LNCaP clone FGC (cell line): ENCODE measurements at places on chromosomes 6 and 20.

- DNase-seq, result no peak
Observed at GRCh38 chr20:38029453-38029852, 3.8 kb downstream of the TTI1 start.

DNA sequence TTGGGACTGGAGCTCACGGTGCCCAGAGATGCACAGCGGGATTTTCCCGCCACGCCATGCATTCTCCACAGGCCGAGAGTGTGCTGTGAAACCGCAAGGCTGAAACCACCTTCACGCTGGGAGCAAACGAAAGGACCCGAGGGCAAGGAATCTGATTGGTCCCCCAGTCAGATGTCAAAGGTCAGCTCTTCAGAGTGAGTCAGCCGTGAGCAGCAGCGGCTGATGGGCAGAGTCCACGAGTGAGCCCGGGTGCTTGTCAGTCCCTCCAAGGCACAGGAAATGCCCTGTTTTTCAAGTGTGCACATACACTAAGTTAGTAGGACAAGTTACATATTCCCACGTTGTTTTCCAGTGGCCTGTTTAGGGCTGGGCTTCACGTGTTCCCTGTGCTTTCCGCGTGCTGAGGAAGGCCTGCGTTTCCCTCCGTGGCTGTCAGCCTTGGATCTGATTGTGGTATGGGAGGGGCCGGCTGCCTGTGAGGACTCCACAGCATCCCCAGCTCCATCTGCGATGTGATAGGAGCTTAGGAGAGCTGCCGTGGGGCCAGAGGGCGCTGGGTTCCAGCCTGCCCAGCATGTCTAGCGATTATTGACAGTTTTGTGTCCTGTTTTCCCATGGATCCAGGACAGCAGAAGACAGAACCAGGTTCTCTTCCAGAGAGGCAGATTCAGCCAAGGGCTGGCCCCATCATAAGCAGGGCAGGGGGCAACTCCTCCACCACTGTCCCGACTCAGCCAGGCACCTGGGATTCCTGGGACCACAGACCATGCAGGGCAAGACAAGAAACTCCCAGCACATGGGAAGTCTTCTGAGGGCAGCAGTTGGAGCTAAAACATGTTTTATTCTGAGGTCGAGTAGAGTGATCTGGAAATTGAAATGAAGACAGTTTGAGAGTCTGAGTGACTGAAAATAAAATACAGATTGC, 38.2 kb upstream of the FRMD1 start:
- DNase-seq, result no peak

GRCh38 chr6:37540390-37540789, 40.7 kb upstream of the CCDC167 start:
- DNase-seq, result no peak

DNA sequence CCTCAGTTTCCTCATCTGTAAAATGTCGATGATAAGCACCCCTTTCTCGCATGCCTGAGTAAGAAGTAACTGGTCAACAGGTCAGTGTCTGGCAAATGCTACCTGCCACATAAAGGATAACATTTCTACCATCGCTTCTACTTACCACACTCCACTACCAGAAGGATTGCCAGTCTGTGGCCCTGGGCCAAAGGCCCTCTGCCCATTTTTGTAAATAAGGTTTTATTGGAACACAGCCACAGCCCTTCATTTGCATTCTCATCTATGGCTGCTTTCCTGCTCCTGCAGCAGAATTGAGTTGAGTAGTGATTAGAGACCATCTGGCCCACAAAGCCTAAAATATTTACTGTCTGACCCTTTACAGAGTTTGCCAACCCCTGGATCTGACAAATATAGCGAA, 121.8 kb downstream of the TOX2 start:
- DNase-seq, result no peak

DNA sequence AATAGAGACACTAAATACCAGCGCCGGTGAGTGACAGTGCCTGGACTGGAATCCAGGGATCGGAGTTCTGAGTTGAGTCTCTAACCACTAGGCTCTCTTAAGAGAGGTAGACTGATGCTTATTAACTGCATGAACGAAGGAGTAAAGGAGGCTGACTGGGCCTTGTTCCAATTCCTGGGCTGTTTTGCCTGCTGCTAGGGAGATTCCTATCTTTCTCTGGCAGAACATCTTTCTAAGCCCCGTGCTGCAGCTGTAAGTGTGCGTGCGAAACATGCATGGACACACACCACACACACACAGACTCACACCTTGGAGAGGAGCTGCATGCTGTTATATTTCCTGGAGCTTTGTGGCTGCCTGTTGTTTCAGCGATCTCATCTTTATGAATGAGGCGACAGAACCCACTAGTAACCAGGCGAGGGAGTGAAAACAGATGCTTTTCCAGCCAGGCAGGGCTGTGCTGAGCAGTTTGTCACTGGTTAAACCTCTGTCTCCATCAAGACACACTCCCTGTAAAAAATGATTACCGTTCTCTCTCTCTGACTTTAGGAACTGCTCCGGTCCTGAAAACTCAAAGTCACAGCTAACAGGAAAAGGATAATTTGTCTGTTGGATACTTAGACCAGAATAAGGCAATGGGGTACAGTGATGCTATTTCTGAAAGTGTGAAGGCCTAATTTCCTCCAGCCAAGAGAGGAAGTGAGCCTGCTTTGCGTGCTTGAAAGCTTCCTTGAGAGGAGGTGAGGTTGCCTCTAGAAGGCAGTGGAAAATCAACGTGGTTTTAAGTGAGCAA, 157.4 kb upstream of the ZNF217 start:
- DNase-seq, result peak; percentile 46

GRCh38 chr6:154805288-154805911, 72.2 kb downstream of the SCAF8 start:
- no peak for DNase-seq

DNA sequence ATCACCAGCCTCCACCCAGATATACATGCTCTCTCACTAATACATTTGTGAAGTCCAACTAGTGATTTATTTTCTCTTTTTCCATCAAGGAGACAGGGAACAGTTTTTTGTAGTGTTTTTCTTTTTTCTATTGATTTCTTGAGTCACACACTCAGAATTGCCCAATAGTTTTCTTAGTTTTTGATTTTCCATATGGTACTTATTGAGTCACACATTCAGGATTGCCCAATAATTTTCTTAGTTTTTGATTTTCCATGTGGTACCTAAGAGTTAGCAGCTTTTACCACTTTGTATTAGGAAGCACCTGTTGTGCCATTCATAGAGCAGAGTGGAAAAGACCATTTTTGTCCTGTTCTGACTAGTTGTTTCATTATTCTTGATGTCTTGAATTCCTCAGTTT, 1268.8 kb downstream of the EPHA7 start:
- no peak for DNase-seq

GRCh38 chr6:66159937-66160336, 452.9 kb upstream of the EYS start:
- no peak for DNase-seq

DNA sequence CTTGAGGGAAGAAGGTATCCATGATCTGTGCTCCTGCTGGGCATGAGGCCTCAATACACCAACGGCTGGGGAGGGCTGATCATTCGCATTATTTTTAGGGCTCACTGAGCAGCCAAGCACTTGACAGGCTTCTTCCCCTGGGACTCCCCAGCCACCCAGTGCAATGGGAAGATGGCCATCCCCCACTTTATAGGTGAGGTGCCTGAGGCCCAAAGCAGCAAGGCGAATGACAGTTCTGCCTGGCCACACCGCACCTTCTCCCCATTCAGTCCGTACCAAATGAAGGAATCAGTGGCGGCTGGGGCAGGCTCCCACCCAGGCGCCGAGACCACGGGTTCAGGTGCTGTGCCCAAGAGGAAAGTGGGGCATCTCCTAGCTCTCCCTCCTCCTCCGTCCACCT, 4.4 kb upstream of the FAM209A start:
- no peak for DNase-seq
